ENCODE measurements at places on chromosomes 13 and 19. TPM values are rescaled to one million over a fixed set of nuclear protein-coding genes. Genes with fewer than 3 reads are reported as not detected.

The RUBCNL gene
- 3.9 TPM for polyA plus RNA-seq

GRCh38 chr13:20270163-20270865 is 38.2 kb upstream of the GJB6 start:
- DNase-seq: no peak

- DNase-seq: no peak
Observed at GRCh38 chr13:75365724-75366173, 116.2 kb downstream of the TBC1D4 start.

DNA sequence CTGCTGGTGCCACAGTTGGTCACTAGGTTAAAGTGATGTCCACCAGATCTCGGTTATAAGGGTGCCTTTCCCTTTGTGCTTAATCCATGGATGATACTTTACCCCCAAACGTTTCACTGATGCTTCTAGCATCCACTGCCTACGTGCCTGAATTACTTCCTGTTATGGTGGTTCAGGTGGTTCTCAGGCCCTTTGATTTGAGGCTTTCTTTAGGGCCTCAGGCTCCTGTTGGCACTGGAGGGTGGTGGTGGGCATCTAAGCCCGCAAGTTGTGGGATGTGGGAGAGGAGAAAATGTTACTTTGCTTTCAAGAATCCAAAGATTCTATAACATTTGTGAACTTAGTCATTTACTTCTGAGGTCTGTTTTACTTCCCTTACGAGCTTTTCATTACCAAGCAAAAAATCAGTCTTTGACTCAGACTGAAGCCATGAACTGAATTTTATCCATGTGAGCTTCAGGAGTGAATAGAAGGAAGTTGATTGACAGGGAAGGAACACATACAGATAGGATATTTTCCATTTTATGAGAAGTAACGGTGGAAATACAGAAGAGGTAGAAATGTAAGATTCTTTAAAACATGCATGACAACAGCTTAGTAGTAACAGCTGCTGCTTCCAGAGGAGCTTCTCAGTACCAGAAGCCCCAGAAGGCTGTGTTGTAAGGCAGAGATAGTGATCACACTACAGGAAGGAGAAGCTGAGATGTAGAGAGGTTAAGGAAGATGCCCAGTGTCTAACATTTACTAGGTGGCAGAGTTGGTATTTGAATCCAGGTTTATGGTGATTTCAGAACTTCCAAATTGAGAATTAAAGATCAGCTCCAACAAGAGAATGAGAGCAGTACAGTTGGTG is 65.0 kb downstream of the ARHGEF7 start:
- no peak for DNase-seq

Measured in right lung (tissue), 10 donors.